ENCODE measurements at places on chromosomes 13 and 19.

DNA sequence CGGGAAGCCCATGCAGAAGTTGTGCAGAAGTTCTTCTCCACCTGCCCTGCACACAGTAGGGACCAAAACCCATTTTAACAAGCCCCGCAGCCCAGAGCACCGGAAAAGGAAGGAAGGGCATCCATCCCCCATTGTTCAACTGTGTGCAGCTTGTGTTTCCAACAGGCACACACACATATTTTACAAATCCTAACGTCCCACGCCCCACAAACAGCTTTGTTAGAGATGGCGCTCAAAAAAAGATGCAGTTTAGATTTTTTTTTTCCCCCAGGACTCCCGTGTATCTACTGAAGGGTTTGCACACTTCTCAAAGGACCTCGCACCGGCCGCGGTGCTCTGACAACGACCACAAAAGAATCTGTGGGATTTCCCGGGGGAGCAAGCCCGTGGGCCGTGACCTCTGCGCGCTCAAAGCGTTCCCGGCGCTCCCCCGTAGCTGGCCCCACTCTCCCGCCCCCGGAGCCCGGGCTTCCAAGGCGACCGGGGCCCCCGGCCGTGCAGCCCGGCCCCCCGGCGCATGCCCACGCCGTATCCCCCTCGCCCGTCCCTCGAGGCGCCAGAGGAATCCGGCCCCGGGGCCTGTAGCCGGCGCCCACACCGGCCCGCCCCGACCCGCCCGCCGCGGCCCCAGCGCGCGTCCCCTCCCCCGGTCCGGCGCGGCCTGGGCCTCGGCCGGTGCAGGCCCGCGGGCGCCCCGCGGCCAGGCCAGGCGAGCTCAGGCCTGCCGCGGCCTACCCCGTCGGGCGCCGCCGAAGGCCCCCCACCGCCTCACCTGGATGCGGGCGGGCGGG is 523 bp downstream of the ELAVL1 start:
- peak; percentile 21 for DNase-seq

- DNase-seq = no peak
Observed at GRCh38 chr13:69028936-69029335, 1078.7 kb upstream of the ATXN8OS start.

DNA sequence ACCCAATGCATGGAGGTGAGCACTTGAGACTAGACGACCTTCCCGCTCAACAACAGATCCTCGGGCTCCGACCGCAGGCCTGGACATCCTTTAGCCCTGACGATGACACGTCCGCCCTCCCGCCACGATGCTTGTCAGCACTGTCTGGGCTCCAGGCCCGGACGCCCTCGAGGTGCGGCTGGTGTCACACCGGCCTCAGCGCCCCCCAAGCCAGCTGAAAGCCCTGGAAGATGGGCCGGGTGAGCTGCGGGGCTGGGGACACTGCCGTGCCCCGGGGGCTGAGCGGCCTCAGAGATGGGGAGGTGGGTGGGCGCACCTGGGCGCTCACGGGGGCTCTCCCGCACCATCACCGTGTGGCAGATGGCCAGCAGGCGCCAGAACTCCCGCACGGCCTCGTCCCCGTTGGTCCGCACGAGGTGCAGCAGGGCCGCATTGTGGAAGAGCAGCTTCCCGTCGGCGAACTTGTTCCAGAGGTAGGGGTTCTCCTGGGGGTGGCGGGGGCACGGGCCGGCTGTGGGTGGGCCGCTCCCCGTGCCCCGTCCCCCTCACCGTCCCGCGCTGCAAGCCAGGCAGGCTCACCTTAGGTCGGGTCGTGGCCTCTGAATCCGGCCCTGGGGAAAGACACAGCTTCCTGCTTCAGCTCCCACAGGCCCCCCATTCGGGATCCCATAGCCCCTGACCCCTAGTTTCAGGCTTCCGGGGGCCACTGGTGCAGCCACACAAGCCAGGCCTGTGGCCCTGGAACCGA is 15.5 kb downstream of the ATP8B3 start:
- no peak for DNase-seq

- no peak for DNase-seq
Observed at GRCh38 chr19:16951529-16951928, 62.7 kb downstream of the F2RL3 start.

- DNase-seq = no peak
Observed at GRCh38 chr19:51022526-51022925, 3.0 kb upstream of the KLK10 start.

DNA sequence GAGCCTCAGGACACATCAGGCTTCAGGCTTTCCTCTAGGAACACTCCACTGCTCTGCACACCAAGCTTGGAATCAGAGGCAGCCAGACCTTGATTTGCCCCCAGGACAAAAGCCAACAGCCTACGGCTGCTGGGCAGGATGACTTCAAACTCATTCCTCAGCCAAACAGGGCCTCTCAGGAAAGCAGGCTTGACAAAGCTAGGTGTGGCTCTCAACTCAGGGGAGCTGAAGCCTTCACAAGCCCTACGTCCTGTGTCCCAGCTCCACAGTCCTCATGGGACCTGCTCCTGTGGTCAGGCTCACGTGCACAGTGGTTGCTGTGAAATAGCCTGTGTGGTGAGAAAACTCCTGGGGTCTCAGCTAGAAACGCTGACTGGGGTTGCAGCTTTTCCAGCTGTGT is 398.9 kb upstream of the ZNF507 start:
- DNase-seq = no peak

- DNase-seq = no peak
Observed at GRCh38 chr19:48817585-48818124, 6.8 kb upstream of the BCAT2 start.

DNA sequence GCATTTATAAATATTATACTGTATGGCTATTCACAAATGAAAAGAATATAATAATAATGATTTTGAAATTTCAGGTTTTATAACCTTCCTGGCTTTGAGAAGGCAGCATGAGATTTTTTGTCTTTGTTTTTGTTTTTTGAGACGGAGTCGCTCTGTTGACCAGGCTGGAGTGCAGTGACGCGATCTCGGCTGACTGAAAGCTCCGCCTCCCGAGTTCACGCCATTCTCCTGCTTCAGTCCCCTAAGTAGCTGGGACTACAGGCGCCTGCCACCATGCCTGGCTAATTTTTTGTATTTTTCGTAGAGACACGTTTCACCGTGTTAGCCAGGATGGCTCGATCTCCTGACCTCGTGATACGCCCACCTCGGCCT is 64.1 kb downstream of the ZNF429 start:
- no peak for DNase-seq

DNA sequence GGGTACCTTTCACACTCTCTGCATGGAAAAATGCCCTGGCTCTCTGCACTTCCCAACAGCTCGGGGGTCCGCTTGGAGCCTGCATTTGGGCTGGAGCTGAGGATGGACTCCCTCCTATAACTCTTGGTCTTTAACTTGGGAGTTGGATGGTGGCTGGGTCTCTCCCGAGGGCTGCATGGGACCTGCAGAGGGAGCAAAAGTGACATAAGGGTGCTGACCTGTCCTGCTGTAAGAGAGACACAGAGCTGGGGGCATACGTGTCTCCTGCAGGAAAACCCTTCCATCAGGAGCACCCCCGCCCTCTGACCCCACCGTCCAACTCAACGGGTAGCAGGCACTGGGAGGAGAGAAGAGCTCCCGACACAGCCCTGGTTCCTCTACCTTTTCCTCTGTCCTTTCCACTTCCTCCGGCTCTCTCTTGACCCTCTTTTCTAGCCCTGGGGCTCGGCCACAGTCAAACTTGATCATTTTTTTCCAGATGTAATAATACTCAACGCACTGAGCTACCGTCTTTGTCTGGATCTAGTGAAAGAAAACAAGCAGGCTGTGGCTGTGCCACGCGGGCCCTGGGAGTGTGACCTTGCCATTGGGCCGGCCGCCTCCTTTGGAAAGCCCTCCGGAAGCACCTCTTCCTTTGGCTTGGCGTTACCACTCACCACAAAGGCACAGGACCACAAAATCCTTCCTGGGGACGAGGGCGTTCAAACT is 6.8 kb upstream of the NAPA start:
- no peak for DNase-seq

DNA sequence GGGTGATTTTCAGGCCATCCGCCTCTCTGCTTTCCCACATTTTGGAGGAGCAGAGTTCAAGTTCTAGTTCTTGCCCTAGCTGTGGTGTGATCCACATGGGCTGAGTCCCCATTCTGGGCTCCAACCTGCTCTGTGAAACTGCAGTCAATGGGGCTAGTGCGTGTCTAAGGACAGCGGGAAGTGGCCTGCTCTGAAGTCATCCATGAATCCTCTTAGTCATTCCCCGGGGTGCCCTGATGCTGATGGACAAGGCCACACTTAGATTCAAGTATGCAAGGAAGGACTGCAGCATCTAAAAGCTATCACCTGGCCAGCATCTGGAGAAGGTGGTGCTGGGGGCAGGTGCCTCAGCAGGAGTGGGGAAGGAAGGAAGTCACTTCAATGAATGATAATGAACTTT is 94.6 kb downstream of the TSHZ3 start:
- DNase-seq = no peak

GRCh38 chr19:53626486-53626885 is 5.3 kb upstream of the DPRX start:
- DNase-seq = no peak

- DNase-seq = no peak
Observed at GRCh38 chr13:73092829-73093228, 34.0 kb downstream of the KLF5 start.

GRCh38 chr13:64066711-64067110 is 2651.1 kb upstream of the PCDH20 start:
- DNase-seq = no peak

- no peak for DNase-seq
Observed at GRCh38 chr19:35076657-35077056, 35.1 kb downstream of the HPN start.

DNA sequence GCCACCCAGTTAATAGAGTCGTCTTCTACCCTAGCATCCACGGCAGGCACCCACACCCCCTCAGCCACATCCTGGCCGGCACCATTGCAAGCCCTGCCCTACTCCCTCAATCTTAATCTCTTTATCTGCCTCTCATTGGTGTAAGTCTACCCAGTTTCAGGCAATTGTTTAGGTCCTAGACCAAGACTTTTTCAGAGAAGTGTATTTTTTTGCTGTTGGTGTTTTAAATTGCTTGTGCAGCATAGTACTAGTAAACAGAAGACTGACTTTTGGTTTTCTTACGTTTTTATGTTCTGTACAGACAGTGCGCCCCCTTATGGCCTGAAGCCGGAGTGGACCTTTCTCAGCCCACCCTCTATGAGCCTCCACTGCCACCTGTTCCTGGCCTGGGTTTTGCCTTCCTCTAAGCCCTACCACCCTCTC is 2.3 kb upstream of the LCP1 start:
- peak; percentile 58 for DNase-seq

DNA sequence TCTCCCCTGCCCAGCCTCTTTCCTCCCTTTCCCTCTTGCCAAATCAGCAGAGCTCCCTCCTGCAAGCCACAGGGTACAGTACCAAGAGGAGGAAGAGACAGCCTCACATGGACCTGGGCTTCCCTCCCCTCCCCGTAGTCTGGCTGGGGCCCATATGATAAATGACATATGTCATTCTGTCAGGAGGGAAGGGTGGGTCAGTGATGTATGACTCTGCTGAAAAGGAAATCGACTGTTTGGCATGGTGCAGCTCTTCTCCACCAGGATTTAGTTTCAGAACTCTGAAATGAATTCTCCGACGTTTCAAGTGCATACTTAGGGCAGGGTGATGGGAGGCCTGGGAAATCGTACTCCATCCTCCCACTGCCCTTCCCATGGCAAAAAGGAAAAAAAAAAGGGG is 9.8 kb downstream of the TSHZ3 start:
- no peak for DNase-seq

DNA sequence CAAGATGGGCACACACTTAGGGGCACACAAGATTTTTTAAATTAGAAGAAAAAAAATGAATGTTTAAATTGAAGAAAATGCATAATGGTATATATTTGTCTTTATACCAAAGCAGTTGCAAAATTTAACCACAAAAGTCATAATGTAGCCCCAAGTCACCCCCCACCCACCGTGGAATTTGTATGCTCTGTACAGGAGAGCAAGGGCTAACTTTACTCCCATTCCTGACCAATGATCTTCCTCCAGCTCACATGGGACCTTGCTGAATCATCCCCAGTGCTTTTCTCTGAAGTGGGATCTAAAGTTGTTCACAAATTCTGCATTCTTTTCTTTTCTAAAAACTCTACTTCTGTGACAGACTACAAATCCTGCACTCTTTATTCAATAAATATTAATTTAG is 597.0 kb downstream of the UQCRFS1 start:
- no peak for DNase-seq

GRCh38 chr19:310141-310651 is 19.0 kb upstream of the PLPP2 start:
- no peak for DNase-seq

DNA sequence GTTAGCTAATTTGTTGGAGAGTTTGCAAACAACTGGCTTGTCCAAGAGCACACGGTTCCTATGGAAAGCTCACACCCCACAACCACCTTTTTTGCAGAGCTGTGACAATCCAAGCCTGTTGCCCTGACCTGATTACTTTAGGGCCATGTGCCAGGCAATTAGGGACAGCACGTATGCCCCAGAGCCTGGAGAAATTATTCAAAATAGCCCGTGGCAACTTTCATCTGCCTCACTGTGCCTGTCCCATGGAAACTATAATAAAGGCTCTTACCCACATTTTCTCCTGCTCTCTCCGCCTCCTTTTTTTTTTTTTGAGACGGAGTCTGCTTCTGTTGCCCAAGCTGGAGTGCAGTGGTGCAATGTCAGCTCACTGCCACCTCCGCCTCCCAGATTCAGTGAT is 18.6 kb upstream of the FBN3 start:
- no peak for DNase-seq

DNA sequence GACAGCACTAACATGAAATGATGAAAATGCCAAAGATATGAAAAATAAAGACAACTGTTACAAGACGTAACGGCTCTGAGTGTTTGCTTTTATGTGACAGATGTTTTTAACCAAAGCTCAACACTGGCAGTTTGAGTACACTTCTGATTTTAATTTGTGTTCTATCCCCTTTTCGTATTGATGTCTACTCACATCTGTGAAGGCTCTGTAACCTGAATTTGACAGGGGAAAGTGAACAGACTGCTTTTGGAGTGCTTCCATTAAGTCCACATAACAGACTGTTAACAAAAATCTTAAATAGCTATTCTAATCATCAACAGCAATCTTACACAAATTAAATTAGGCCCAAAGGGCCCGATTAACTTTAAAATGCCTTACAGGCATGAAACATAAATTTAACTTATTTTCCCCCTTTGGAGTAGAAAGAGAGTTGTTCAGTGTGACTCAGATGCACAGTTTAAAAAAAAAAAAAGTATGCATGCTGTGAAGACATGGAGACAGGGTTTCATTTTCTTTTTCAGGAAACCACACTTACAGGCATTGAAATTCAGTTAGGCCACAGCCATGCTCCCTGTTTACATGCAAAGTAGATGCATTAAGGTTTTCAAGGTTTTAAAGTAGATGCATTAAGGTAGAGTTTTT is 16.3 kb upstream of the RNASEH2B start:
- DNase-seq = no peak

Data from stimulated activated CD4-positive, alpha-beta T cell treated with anti-CD3 and anti-CD28 coated beads, Interleukin-1b, Interleukin-23, amount 100 ng/mL, for 1 hour (primary cell).